ENCODE measurements at places on chromosomes 2 and 18. TPM values are rescaled to one million over a fixed set of nuclear protein-coding genes. Genes with fewer than 3 reads are reported as not detected.

The BOK gene
- 35.0 TPM for total RNA-seq

The SPP2 gene
- not detected for total RNA-seq

The CYP27A1 gene
- 4.9 TPM for total RNA-seq

- ATAC-seq, result no peak
Observed at GRCh38 chr2:199707593-199708185, 143.3 kb downstream of the FTCDNL1 start.

GRCh38 chr2:136347981-136348380 is 230.0 kb upstream of the CXCR4 start:
- no peak for ATAC-seq

Measured in esophagus mucosa (tissue), 1 donor.